ENCODE measurements at places on chromosomes 3 and 15.
A peak's percentile ranks its signal among the peaks of the same experiment; 100 is the strongest.

DNA sequence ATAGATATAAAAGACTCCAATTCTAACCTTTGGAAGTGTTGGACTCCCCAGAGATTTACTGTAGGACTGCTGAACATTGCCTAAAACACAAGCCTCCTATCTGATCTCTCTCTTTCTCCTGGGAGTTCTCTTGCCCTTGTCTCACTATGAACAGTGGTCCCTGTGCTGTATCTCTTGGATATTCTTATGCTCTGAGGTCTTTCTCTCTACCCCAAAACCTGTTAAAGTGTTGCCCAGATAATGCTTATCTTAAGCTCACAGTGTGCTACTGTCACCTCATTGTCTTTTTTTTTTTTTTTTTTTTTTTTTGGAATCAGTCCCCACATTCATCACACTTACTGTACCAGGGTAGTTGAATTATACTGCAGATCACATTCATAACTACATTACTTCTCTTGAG lies 131.0 kb upstream of the CBLB start:
- DNase-seq, result no peak

DNA sequence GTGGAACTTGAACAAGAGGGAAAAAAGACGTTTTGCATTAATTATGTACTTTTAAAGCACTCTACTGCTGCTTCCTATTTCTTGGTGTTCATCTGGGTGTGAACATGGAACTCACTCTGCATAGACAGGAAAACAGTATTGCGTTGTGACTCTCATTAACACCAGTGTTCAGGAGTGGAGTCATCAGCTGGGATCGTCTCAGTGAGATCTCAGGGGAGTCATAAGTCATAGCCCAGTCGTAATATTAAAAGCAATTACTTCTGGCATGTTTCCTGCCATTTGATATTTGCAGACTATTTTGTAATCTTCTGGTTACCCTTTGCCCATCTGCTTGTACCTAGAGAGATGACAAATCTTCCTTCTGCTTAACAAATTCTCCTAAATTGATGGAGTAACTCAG lies 462.0 kb upstream of the ATP11B start:
- DNase-seq, result no peak

DNA sequence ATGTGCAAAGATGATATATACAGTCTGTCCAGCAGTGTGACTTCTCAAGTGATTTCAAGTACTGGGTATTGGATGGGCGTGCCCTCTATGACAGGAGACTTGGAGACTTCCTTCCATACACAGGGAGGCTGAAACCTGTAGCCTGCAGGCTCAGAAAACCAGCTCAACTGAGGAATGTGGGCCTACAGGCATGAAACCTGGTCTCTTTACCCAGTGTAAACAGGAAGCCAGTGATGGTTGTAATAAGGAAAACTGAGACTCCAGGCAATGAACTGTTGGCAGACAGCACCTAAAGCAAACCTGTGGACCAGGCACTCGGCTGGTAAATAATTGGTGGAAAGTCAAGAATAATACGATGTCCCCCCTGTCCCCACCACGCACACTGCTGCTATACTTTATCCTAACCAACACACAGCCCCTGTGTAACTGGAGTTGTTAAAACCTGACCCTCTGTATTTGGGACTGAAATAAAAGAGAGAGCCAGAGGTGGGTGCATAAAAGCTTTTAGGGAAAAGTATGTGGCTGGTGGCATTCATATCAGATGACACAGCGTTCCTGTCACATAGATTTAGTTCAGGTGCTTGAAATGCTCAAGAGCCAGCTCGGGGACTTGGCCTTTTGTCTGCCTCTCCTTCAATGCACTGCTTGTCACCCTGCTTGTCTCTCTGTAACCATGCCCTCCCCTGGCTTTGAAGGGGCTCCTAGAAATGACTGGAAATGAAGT lies 144.7 kb downstream of the TPRG1 start:
- no peak for DNase-seq

DNA sequence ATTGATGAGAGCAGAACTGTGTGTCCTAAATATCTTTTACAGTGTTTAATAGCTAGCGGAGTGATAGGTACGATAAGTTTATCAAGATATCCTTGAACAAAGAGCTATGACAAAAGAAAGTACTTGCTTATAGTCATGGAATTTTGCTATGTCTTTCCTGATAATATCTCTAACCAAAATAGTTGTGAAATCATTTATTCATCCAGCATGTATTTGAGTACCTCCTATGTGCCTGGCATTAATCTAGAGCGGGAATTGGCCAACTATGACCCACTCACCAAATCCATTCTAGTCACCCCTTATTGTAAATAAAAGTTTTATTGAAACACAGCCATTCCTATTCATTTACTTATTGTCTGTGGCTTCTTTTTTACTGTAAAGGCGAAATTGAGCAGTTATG lies 46.6 kb downstream of the ZFAND6 start:
- DNase-seq, result no peak

DNA sequence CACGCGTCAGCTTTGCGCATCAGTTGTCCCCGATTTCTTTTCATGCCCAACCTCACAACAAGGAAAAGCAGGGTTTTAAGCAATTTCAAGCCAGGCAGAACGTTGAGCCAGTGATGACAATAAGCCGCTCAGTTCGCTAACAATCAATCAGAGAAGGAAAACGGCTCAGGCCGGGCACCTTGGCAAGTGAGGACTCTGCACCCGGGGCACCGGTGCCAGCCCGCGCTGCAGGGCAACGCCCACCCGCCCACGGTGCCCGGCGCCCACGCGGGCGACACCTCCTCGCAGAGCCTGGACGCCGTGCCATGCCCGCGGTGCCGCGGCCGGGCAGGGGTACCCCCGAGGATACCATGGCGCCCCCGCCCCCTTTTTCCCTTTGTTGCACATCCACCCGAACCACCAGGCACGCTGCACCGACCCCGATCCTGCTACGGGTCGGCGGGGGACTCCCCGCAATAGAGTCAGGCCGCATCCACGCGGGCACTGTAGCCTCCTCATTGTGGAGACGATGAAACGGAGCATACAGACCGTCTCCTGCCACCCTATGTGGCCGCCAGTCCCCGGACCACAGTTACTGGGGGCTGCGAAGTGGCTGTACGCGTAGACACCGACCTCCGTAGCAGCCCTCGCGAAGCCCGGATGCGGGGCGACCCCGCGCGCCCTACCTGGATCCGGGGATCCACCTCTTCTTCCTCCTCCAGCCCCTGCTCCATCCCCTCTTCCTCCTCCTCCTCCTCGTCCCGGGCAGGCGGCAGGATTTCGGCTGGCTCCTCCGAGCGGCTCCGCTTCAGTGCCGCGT lies 581 bp downstream of the SH3BP5 start:
- DNase-seq, result no peak

GRCh38 chr3:165194511-165195240 lies 1.5 kb downstream of the SLITRK3 start:
- no peak for DNase-seq

- no peak for DNase-seq
Measured at GRCh38 chr3:63981980-63982379, 41.3 kb downstream of the PSMD6 start.

- DNase-seq, result no peak
Measured at GRCh38 chr3:156978481-156978961, 152.4 kb downstream of the LEKR1 start.

- no peak for DNase-seq
Measured at GRCh38 chr15:28943146-28943545, 57.4 kb downstream of the APBA2 start.

GRCh38 chr3:134428401-134428800 lies 54.2 kb upstream of the AMOTL2 start:
- no peak for DNase-seq

GRCh38 chr3:130582457-130583153 lies 65.6 kb downstream of the COL6A6 start:
- DNase-seq, result no peak

DNA sequence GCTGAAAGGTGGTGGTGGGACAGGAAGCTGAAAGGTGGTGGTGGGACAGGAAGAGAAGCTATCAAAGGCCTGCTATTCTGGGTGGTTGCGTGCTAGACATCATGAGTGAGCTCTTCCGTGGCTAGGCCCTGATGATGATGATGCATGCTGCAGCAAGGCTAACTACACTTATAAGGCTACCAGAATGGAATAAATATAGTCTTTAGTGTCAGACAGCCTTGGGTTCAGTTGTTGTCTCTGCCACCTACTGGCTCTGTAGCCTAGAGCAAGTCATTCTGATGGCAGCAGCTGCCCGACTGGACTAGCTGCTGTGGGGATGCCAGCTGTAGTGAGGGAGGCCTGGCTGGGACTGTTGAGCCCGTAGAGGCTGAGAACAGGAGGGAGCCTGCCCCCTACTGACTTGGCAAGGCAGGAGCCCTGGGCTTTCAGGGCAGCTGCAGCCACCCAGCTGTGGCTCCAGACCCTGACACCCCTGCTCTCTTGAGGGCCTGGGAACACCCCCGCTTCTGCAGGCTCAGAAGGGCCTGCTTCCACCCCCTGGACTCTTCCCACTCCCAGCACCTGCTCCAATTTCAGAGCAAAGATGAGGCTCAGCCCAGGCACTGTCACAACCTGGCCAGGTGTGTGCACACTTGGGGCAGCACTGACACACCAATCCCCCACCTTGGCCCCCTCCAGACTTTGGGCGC lies 21.4 kb upstream of the ZBED2 start:
- no peak for DNase-seq

DNA sequence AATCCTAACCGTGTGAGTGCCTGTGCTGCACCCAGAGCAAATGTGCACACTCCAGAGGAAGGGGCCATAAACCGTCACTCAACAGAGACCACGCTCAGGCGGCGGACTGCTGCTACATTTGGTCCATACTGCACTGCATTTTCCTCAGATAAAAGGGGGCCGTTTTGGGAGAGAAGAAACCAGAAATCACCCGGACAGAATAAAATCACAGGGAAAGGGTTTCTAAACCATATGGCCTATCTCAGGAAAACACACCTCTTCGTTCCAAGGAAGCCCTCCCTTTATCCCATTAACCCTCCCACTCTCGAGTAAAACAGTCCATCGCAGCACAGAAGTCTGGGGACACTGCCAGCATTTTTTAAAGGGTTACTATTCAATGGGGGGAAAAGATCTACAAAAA lies 7.6 kb downstream of the IL17RD start:
- no peak for DNase-seq

DNA sequence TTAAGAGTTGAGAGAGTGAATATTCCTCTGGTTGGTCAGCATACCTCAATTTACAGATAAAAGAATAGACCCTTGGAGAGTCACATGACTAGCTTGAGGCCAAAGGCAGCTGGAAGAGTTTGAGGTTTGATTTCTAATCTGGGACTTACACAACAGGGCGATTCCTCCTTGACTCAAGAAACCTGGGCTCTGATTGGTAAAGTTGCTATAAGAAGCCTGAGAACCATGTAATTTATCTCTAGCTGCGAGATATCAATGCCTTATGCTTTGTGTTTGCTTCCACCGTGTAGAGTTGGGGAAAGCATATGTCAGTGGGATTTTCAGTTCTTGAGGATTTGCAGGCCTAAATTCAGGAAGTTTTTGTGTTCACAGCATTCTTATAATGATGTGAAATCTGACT lies 206.0 kb downstream of the KLHL25 start:
- DNase-seq, result no peak

DNA sequence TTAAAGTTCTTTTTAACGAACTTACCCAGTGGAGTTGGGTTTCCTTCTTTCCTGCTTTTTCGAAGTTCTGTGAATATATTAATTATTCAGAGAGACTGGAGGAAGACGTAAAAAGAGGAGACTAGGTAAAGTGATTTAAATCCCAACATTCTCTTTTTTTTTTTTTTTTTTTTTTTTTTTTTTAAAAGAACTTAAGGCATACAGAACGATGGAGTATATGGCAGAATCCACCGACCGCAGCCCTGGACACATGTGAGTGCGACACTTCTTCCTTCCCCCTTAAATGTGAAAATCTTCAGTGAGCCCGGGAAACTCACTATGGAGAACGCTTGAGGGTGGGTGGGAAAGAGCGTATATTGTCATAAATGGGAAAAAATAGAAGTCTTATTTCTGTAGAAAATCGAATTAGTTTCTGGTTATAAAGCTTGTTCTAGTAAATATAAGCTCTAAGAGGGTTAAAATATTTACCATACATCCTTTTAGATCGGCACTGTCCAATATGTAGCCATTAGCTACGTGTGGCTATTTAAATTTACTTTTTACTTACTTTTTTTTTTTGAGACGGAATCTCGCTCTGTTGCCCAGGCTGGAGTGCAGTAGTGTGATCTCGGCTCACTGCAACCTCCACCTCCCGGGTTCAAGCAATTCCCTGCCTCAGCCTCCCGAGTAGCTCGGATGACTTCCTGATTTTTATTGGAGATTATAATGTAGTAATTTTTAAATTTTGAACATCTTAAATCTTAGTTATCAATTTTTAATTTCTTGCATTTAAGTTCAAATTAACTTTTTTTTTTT lies 892 bp downstream of the NMD3 start:
- no peak for DNase-seq

GRCh38 chr3:71924721-71925120 lies 139.8 kb upstream of the PROK2 start:
- no peak for DNase-seq

DNA sequence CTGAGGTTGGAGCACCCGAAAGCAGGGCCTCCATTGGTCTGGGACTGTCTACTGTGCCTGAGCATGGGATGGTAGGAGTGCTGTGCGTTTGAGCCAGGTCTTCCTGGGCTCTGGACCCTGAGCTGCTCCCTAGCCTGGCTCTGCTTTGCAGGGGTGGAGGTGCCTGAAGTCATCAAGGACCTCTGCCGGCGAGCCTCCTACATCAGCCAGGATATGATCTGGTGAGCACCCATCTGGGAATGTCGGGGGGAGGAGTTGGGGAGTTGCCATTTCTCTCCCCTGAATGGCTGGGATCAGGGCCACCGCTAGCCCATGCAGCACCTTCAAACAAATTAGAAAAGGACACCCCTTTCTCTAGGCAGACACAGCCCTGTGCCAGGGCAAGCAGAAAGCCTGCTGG lies 20.7 kb downstream of the DUOX1 start:
- no peak for DNase-seq

- no peak for DNase-seq
Measured at GRCh38 chr15:71577071-71577470, 233.3 kb upstream of the NR2E3 start.

- DNase-seq, result no peak
Measured at GRCh38 chr3:184168363-184169120, 6.1 kb upstream of the AP2M1 start.

- DNase-seq, result no peak
Measured at GRCh38 chr3:102255736-102256135, 179.1 kb upstream of the ZPLD1 start.

- peak; percentile 71 for DNase-seq
Measured at GRCh38 chr15:38069511-38070011, 135.1 kb downstream of the TMCO5A start.

GRCh38 chr3:155938409-155938808 lies 68.0 kb downstream of the GMPS start:
- DNase-seq, result no peak

DNA sequence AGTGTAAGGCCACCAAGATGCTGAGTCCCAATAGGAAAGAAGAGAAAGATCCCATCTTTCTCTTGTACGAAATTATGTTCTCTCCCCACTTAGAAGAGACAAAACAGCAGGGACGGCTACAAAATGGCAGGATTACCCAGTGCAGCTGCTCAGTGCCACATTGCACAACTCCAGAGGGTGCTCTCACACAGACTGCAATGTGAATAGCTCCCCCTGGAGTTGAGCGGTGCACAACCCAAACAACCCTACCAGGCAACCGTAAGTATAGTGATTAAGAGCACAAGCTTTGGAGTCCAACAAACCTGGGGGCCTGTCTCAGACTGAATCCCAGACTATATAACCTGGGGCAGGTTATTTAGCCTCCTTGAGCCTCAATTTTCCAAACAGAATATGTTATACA lies 3.1 kb upstream of the BHLHE40 start:
- no peak for DNase-seq

- DNase-seq, result no peak
Measured at GRCh38 chr15:89175617-89176191, 45.7 kb downstream of the RLBP1 start.

GRCh38 chr3:184688251-184688881 lies 23.5 kb downstream of the MAGEF1 start:
- no peak for DNase-seq

Measured in keratinocyte (primary cell).